ENCODE measurements at places on chromosomes 1 and 21.

DNA sequence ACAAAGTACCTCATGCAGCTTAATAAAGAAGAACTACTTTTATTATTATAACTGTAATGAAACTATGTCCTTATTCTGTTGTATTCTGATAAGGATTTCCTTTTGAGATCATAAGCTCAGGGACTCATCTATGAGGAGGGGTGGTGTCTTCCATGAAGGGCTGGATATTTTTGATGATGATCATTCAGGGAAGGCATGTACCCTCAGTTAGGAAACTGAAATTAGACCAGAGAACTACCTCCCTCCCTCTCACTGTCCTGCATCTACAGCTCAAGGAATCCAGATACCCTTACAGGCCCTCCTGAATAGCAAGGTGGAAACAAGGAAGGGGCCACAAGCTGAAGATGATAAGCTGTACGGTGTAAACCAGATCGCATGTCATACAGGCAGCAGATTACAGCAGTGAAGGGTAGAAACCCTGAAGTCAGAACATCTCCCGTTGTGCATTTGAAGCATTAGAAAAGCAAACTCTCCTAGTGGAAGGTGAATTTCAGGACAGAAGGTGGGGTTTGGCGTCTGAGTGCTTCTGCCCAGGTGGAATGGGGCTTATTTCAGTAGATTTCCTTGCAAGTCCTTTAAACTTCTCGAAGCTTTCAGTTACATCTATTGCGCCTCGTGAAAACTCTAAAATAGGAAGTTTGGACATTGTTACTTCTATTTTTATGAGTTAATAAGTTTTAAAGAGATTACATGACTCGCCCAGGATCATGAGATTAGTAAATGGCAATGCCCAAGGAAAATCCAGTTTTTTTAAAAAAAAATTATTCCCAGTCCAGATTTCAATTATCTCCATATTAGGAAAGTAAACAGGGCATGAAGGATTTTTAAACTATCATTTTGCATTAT, 101.1 kb upstream of the HNRNPU start:
- DNase-seq, result no peak

DNA sequence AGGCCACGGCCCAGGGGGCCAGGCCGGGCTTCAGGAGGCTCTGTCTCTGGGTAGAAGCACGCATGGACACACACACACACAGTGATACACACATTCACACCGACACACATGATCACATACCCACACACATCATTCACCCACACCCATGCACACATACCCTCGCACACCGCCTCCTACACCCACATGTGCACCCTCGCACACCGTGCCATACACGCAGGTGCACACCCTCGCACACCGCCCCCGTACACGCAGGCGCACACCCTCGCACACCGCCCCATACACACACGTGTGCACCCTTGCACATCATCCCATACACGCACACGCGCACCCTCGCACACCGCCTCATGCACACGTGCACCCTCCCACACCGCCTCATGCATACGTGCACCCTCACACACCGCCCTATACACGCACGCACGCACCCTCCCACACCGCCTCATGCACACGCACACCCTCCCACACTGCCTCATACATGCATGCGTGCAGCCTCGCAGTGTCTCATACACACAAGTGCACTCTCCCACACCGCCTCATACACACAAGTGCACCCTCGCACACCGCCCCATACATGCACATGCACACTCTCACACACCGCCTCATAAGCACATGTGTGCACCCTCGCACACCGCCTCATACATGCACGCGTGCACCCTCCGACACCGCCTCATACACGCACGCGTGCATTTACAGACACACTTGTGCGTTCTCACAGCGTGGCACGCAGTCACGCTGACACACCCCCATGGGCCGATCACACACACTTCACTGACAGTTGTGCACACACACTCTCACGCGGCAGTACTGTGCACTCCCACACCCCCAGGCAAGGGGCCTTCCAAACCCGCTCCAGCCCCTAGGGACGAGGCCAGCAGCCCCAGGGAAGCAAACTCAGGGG, 128.1 kb downstream of the SIK1 start:
- no peak for DNase-seq

DNA sequence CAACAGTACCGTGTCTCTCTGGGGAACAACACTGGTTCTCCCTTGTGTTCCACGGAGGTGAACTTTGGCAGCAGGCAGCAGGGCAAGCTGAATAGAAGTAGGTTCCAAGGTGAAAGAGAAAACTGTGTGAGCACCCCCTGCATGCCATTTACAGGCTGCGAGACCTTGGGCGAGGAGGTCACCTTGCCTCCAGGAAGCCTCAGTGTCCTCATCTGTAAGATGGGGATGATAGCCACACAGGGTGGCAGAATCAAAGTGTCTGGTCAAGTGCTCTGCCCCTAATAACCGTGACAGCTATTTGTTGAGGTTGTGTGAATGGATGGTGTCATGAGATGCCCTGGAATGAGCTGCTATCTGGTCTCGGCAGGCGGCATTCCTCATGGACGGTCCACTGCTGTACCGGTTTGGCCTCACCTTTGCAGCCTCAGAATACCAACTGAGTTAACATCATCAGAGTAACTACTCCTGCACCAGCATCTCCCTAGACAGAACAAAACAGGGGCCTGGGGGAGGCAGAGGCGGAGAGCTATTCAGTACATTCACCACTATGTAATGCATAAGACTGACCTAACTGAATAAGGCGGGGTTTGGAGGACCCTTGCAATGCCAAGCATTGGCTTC, 7.4 kb upstream of the KLHDC7A start:
- no peak for DNase-seq

DNA sequence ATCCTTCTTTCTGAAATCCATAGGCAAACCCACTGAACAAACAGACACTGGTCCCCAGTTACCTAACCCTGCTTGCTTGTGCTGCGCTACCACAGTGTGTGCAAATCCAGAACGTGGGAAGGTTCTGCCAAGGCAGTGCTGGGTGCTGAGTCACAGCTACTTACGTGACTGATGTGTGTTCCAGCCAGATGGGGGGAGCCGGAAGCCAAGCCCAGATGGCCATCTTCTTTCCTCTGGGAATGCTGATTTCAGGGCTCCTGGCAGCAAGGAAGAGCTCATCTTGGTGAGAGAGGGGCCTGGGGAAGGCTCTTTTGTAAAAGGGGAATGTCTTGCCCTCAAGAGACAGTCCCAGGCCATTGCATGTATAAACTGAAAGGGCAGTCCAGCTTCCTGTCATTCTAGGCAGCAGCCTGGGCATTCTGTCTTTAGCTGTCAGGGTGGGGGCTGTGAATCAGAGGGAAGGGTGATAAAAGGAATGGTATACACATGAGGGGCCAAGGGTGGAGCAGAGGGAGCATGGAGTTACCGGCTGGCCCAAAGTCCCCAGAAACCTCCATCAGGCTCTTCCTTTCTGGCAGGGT, 54.1 kb downstream of the CD46 start:
- DNase-seq, result peak; percentile 86

GRCh38 chr21:27422435-27422834, 455.5 kb upstream of the ADAMTS5 start:
- DNase-seq, result no peak

- DNase-seq, result peak; percentile 97
Observed at GRCh38 chr1:172637522-172637921, 21.4 kb upstream of the FASLG start.

- DNase-seq, result peak; percentile 11
Observed at GRCh38 chr1:154831462-154831861, 38.6 kb downstream of the KCNN3 start.

DNA sequence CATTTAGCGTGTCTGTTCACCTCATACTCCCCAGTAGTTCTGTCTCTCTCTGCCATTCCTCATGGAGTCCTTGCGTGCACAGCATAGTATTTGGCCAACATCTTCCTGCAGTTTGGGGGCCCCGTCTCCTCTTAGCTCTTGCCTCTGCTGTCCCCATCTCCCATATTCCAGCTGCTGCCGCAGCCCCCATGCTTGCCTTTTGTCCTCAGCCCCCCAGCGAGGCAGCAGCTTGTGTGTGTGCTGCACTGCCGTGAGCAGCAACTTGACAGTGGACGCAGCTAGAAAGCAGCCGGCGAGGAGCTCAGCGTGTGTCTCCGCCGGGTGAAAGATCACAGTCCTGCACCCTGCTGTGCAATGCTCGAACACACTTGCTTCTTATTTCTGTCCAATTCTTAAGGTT, 164.2 kb upstream of the COL6A1 start:
- no peak for DNase-seq

- DNase-seq, result peak; percentile 83
Observed at GRCh38 chr1:52139817-52140540, 1.9 kb upstream of the ZFYVE9 start.

- DNase-seq, result peak; percentile 68
Observed at GRCh38 chr1:81799939-81800694, 617 bp upstream of the ADGRL2 start.

DNA sequence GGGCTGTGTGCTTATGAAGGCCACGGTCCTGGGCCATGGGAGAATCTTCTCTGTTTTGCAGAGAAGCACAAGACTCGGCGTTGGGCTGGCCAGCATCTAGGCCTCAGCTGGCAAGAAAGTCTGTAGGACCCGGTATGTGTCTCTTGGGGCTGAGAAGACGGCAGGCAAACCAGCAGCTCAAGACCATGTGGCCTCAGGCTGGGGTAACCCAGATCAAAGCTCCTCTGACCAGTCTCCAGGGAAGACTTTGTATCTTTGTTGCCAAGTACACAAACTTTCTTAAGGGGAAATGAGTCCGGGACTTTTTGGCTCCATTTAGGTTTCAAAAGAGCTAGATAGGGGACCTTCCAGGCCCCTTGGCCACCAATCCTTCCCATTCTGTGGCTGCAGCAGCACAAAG, 60.1 kb downstream of the PTP4A2 start:
- no peak for DNase-seq

GRCh38 chr1:155322571-155322952, 1.9 kb downstream of the RUSC1 start:
- peak; percentile 37 for DNase-seq

DNA sequence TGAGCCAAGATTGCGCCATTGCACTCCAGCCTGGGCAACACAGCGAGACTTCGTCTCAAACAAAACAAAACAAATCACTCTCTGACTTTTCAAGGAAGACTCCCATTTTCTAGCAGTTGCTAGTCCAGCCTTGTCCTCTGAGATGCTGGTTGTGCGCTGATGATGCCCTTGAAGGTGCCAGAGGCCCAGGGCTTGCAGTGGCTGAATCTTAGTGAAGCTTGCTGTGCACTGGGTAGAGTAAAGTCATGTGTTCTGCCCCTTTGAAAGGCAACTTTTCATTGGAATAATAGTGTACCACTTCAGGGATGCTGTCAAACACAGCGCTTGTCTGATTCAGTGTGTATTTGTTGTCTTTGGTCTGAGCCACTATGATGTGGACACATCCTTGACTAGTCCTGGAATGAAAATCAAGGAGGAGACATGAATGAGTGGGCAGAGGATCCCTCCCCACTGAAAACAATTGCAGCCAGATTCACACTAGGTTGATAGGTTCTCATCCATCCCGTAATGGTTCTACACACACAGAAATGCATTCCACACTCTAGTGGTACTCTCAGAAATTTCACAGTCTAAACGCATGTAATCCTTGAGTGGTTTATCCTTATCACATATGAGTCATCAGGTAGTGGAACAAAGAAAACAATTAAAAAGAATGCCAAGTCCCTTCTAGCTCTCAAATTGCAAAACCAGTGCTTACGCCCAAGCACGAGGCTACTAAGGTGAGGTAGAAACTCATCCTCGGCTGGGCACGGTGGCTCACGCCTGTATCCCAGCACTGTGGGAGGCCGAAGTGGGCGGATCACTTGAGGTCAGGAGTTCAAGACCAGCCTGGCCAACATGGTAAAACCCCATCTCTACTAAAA, 17.8 kb upstream of the TDRD10 start:
- peak; percentile 85 for DNase-seq

GRCh38 chr1:6969762-6970161, 184.5 kb downstream of the CAMTA1 start:
- no peak for DNase-seq

DNA sequence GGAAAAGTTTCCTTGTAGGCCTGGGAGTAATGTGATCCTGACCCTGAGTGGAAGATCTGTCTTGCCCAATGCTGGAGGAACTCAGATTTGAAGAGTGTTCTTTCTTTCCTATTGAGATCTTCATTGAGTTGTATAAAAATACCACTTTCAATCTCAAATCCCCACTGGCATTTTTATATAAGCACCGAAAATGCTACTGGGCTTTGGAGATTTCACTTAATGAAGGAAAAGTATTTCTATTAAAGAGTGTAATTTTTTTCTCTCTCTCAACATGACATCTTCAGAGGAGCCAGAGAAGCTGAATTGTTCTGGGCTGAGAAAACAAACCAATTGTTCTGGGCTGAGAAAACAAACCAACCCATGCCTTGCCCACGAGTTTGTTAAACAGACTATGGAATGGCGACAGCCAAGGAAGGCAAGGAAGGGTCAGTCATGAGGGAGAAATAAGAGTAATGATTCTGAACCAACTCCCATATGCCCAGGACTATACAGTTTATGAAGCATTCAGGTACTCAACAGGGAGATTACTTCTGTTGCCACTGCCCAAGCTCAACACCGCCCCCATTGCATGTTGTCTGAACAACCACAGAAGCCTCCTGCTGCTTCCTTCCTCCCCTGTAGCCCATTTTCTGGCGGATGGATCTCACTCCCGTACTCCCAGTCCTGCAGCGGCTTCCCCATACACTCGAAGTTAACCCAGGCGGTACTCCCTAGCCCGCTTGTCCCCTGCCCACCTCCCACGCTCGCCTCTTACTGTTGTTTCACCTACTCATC, 103.2 kb downstream of the BEND5 start:
- no peak for DNase-seq

- DNase-seq, result no peak
Observed at GRCh38 chr1:204769997-204770396, 84.5 kb upstream of the LRRN2 start.

DNA sequence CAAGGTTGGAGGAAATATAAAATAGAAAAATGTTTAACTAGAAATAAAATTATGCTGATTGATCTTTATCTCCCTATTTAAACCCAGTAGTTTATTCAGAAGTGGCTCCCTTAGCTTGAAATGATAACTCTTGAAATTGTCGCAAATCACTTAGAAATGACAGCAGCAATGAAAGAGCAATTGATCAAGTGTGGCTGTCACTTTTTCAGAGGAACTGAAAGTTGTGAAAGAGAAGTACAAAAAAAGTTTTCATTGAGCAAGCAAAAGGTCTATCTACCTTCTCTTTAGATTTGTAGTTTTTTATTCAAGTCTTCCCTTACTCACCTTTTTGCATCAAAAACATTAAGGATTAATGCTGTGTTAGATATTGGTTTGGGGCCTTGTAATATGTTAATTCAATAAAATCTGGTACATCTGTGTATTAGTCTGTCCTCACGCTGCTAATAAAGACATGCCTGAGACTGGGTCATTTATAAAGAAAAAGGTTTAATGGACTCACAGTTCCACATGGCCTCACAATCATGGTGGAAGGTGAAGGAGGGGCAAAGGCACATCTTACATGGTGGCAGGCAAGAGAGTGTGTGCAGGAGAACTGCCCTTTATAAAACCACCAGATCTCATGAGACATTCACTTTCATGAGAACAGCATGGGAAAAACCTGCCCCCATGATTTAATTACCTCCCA, 48.3 kb downstream of the LRRC8C start:
- DNase-seq, result no peak

- no peak for DNase-seq
Observed at GRCh38 chr1:229459815-229460214, 25.9 kb upstream of the ACTA1 start.

GRCh38 chr1:44067266-44068250, 36.3 kb upstream of the SLC6A9 start:
- no peak for DNase-seq

- DNase-seq, result peak; percentile 77
Observed at GRCh38 chr1:172449585-172450523, 6.0 kb upstream of the PIGC start.

- DNase-seq, result no peak
Observed at GRCh38 chr1:170114906-170115305, 30.9 kb upstream of the NTMT2 start.
